ENCODE measurements at places on chromosomes 7 and 10. TPM values are rescaled to one million over a fixed set of nuclear protein-coding genes. Genes with fewer than 3 reads are reported as not detected.
A peak's percentile ranks its signal among the peaks of the same experiment; 100 is the strongest.

The OTUD1 gene
- 11.2 TPM for total RNA-seq

The AGAP6 gene
- 23.5 TPM for total RNA-seq

The ARMS2 gene
- total RNA-seq: not detected

The ABCB4 gene
- total RNA-seq: not detected

The EBLN1 gene
- total RNA-seq: not detected

The PLEKHS1 gene
- total RNA-seq: 0.07 TPM

The SHLD2 gene
- total RNA-seq: 31.1 TPM

GRCh38 chr7:117113871-117114270 lies 160.6 kb downstream of the ST7 start:
- DNase-seq: no peak

- DNase-seq: peak; percentile 32
Measured at GRCh38 chr7:1691601-1692514, 21.8 kb downstream of the ELFN1 start.

GRCh38 chr7:18762189-18762588 lies 266.6 kb downstream of the HDAC9 start:
- no peak for DNase-seq

GRCh38 chr7:78587443-78588044 lies 789.0 kb downstream of the PHTF2 start:
- no peak for DNase-seq

GRCh38 chr10:60666221-60666620 lies 112.1 kb upstream of the CDK1 start:
- DNase-seq: no peak

DNA sequence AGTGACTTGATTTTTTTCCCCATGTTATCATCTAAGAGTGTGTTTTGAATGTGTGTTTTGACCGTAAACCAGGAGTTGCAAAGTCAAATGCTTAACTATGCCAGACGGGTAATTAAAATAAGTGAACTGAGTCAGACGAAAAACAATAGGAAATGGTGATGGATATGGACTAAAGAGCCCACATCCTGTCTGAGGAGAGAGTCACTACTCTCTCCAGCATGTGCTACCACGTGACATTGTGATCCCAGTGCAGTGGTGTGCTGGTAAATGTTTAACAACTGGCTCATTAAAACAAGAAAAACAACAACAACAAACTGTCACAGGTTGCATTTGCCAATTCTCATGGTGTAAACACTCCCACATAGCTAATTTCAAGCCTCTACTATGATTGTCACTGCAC lies 164.3 kb downstream of the SUGCT start:
- no peak for DNase-seq

- DNase-seq: no peak
Measured at GRCh38 chr7:134792968-134793367, 13.5 kb downstream of the CALD1 start.

- DNase-seq: no peak
Measured at GRCh38 chr10:61464461-61465170, 11.4 kb upstream of the TMEM26 start.

DNA sequence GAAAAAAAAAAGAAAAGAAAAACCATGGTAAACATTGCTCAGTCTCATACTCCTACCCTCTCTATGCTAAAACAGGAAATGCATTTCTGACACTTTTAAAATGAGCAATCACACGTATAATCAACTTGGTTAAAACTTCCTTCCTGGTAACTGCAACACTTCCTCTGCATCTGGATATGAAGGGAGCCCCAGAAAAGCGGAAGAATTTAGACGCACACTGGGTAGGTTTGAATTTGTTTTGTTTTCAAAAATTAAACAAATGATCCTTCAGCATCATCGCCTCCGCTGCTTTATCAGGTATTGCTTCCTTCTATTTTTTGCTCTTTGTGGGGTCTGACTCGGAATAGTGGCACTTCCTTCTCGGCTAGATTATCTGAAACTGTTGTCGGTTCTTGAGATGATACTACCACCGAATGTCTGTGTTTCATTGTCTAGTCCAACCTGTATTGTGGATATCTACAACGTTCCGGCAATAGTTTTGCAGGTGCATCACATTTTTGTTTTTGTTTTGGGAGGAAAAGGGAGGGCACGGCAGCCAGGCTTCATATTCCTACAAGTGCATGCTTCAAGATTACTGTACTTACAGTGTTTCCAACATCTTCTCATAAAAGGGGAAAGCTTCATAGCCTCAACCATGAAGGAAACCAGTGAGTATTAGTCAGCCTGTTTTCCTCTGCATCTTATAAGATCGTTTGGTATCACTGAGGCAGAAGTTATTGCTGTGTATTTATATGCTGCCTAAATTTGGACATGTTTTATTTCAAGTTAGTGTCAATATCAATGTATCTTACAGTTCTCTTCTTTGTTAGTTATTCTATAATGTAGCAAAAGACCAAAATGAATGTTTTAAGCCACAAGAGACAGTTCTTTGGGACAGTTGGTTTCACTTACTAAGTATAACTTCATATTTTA lies at the start of gene PIK3CG:
Gene PIK3CG, plus strand, starts transcription at position 153 of the 912 bp plus-strand sequence. CDS start 2,280 bp downstream, outside the sequence.
- peak; percentile 56 for DNase-seq

Measured in activated CD8-positive, alpha-beta memory T cell treated with anti-CD3 and anti-CD28 coated beads, Interleukin-2, amount 10 ng/mL, durations not matched to agents 7 days and 5 days (primary cell).